Breast epithelium (tissue), 4 donors: ENCODE measurements at places on chromosomes 12 and 14. TPM values are rescaled to one million over a fixed set of nuclear protein-coding genes. Genes with fewer than 3 reads are reported as not detected.

GRCh38 chr14:48857366-48857765, 728.8 kb downstream of the RPS29 start:
- DNase-seq, result no peak

The ATP5F1B gene
- 310 TPM for total RNA-seq

DNA sequence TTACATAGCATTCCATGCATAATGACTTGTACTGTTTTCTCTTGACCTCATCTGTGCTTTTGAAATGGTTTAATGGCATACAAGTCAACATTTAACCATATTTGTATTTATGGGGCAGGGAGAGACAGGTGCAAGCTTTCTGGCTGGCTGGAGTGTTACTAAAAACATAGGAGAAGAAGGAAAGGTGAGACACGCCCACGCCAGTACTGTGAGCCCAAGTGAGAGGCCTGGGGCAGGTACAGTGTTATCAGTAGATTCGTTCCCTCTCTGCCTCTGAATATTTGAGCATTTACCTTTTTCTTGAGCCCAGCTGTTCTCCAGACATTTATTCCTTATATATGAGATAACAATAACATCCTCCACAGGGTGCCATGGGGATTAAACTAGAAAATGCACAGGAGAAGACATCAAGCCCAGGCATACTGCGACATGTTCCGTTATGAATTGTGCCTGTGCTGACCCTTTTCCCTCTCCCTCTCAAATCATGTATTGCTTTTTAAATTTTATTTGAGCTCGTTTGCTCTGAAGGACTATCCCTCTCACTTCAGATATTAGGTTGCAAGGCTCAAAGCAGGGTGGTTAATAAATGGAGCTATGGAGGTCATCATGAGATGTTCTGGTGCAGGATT, 34.6 kb upstream of the TUBA1C start:
- DNase-seq, result no peak

The MUCL1 gene
- 3.4 TPM for total RNA-seq

The ZDHHC22 gene
- not detected for total RNA-seq

GRCh38 chr12:61365001-61365400, 895.2 kb upstream of the USP15 start:
- DNase-seq, result no peak

- DNase-seq, result peak; percentile 33
Measured at GRCh38 chr12:52279422-52280318, 5.2 kb downstream of the KRT86 start.
